ENCODE measurements at places on chromosomes 16 and 17.

GRCh38 chr17:14903854-14904253 lies 361.3 kb downstream of the PMP22 start:
- no peak for DNase-seq

- DNase-seq, result no peak
Measured at GRCh38 chr16:70685061-70685937, 554 bp downstream of the MTSS2 start.

GRCh38 chr17:54426296-54426886 lies 474.3 kb upstream of the TOM1L1 start:
- DNase-seq, result no peak

- DNase-seq, result no peak
Measured at GRCh38 chr16:46932802-46933201, 40.7 kb downstream of the DNAJA2 start.
